NCI-H2081 (cell line): ENCODE measurements at places on chromosomes 1 and 21.
A peak's percentile ranks its signal among the peaks of the same experiment; 100 is the strongest.

- no peak for DNase-seq
Measured at GRCh38 chr1:172449585-172450523, 6.0 kb upstream of the PIGC start.

GRCh38 chr1:216812966-216813365 lies 89.7 kb upstream of the ESRRG start:
- no peak for DNase-seq

DNA sequence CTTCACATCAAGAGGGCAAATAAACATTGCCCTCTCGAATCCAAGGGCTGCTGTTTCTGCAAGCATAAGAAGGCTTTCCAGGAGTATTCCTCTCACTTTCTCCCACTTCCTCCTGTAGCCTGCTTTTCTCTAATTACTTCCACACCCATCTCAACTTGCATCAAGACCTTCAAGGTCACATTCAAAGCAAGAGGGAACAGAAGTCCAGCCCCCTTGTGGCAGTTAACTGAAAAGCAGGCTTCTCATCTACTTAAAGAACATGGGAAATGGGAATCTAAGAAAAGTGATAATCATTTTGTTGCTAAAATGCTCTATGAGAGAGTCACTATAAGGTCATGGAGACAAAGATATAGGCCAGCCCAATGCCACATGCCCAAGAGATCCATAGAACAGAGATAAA lies 874.4 kb downstream of the KCNT2 start:
- DNase-seq, result no peak

- no peak for DNase-seq
Measured at GRCh38 chr1:221881805-221882581, 140.1 kb upstream of the DUSP10 start.

GRCh38 chr21:31258073-31258472 lies 86.0 kb downstream of the TIAM1 start:
- DNase-seq, result no peak

GRCh38 chr1:47313915-47314664 lies at the start of gene STIL:
Gene STIL, minus strand, starts transcription at chr1:47314147. Its CDS starts 3,828 bp downstream, at chr1:47310319.
- DNase-seq, result peak; percentile 100

- no peak for DNase-seq
Measured at GRCh38 chr21:44720170-44720569, 8.8 kb upstream of the TSPEAR start.

- no peak for DNase-seq
Measured at GRCh38 chr21:46205166-46205565, 20.9 kb upstream of the SPATC1L start.

GRCh38 chr21:35451276-35451675 lies 402.2 kb upstream of the RUNX1 start:
- DNase-seq, result no peak

DNA sequence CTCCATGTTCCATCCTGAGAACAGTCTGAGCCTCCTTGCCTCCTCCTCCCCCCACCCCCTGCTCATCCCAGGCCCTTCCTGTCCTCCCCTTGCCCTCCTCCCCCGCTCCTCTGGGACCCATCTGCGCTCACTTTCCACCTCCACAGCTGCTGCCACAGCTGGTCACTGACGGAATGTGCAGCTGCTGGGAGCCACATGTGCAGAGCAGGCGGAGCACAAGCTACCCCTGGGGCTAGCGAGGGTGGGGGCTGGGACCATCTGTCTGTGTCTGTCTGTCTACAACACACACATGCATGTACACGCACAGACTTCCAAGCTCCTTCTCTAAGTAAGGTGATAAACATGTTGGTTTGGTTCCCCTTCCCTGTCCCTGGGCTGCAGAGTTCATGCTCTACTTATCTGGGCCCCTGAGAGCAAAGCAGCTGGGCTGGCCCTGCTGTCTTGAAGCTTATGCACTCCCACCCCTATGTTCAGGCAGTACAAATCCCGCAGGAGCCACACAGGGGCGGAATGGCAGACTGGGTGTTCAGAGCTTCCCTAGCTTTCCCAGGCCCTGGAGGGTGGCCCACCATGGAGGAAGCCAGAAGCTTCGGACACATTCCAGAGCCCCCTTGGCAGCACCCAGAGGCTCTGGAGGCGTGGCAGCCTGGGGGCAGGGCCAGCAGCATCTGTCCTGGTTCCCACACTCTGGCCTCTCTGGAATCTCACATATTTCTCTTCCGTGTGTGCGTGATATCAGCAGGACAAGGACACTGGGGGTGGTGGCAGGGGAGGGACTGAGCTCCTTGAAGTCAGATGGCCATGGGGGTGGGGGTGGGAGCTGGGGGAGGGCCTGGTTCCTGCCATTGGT lies 7.0 kb upstream of the HEYL start:
- no peak for DNase-seq

DNA sequence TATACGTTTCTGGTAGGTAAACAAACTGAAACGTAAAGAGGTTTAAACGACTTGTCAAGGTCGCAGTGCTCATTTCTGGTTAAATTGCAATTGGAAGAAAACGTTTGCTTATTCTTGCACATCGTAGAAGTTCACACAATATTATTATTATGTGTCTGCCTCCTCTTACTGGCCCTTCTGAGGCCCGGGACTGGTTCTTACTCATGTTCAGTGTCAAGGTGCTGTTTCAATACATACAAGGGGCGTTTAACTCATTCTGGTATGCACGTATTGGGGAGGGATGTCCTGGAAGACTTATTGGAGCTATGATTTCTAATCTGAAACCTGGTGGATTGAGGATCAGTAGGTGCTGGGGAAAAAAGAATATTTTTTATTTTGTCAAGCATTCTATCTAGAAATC lies 932 bp downstream of the RPF1 start:
- DNase-seq, result no peak

GRCh38 chr21:41254090-41254700 lies 62.4 kb upstream of the FAM3B start:
- DNase-seq, result no peak

DNA sequence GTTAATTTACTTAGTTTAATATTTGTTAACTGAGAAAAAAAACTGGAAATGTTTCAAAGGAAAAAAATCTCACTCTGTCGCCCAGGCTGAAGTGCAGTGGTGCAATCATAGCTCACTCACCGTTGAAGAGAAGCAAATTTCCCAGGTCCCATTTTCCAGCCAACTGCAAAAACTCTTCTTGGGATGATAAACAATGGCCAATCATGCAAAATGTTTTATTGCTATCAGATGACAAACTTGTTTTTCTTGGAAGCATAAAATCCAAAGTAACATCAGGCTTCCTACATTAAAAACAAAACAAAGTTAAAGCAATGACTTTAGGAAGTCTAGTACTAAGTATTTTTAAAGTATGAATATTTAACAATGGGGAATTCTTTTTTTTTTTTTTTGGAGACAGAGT lies 84.9 kb downstream of the LYST start:
- DNase-seq, result no peak

DNA sequence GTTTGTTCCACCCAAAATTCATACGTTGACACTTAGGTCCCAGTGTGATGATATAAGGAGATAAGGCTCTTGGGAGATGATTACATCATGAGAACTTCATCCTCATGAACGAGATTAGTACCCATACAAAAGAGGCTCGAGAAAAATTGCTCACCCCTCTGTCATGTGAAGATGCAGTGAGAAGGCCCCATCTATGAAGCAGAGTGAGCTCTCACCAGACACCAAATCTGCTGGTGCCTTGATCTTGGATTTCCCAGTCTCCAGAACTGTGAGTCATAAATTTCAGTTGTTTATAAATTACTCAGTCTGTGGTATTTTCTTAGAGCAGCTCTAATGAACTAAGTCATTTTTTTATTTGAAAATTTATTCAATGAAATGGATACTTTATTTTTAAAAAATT lies 42.6 kb upstream of the USP25 start:
- no peak for DNase-seq

- no peak for DNase-seq
Measured at GRCh38 chr21:32562915-32563314, 22.4 kb downstream of the TCP10L start.

DNA sequence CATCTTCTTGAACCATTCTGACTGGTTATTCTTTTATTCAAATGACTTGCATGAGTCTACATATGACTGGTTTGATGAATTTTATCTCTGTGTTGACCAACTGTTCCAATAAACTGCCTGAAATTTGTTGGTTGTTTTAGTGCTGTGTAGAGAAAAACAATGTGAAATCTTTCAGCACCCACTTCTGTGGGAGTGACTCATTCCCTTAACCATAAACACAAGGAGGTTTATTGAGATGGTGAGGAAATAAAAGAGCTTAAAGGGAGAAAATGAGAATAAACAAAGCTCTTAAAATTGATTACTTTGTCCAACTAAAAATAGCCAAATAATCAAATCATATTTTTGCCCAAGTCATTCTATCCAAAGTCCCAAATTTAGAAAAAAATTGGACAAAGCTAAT lies 341.1 kb downstream of the TGFB2 start:
- no peak for DNase-seq

DNA sequence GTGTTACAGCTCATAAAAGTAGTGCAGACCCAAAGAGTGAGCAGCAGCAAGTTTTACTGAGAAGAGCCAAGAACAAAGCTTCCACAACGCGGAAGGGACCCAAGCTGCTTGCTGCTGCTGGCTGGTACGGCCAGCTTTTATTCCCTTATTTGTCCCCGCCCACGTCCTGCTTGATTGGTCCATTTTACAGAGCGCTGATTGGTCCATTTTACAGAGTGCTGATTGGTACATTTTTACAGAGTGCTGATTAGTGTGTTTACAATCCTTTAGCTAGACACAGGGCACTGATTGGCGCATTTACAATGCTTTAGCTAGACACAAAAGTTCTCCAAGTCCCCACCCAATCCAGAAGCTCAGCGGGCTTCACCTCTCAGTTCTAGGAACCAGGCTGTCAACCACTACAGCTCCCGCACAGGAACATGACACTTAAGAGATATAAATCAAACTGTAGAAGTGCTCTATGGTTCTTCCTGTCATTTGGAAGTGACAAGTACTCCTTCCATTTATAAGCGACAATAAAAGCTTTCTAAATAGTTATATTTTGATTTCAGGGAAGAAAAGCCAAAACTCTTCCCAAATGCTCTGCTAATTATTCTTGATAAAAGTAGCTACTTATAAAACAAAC lies 28.5 kb downstream of the RNF115 start:
- DNase-seq, result no peak

- DNase-seq, result no peak
Measured at GRCh38 chr1:24801176-24801575, 55.9 kb downstream of the CLIC4 start.

GRCh38 chr1:113675302-113675701 lies 84.0 kb downstream of the PHTF1 start:
- DNase-seq, result no peak

- DNase-seq, result no peak
Measured at GRCh38 chr1:10873189-10873588, 76.7 kb upstream of the CASZ1 start.
